ENCODE measurements at places on chromosomes 12 and 14.

DNA sequence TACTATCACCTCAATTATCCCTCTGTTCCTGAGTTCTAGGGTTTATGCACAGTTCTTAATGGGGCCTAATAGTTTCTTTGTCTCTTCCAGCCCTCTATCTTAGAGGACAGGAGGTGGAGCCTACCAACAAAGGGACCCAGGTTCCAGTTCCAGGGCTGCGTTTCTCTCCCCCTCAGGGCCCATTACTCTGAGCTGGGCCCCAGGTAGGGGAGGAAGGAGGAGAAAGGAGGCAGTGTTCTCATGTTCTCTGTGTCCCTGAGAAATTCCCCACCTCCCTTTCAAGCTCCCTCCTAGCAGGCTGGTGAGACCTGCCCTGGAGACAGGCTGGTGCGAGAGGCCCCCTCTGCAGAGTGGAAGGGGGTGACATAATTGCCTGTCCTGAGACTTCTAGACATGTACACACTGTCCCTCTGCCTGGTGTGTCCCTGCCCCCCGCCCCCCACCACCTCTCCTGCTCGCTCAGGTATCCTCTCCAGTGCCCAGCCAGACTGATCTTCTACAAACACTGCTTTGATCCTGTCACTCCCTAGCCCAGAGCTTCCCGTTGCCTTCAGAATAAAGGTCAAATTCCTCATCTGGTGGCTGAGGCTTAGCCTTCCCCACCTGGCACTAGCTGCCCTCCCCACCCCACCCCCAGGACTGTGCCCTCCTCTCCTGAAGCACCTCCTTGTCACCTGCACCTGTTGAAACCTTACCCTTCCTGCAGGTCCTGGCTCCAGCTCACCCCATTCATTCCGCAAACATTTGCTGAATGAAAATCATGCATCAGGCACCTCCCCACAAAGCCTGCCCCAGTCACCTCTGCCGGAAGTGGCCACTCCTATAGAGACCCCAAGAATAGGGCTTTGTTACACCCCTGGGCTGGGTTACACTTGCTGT is 21.1 kb upstream of the KRT8 start:
- no peak for DNase-seq

GRCh38 chr14:69968681-69969080 is 89.5 kb downstream of the SMOC1 start:
- no peak for DNase-seq

- no peak for DNase-seq
Observed at GRCh38 chr12:119691202-119691810, 23.4 kb downstream of the PRKAB1 start.

GRCh38 chr14:90514015-90514398 is 117.2 kb downstream of the CALM1 start:
- no peak for DNase-seq

DNA sequence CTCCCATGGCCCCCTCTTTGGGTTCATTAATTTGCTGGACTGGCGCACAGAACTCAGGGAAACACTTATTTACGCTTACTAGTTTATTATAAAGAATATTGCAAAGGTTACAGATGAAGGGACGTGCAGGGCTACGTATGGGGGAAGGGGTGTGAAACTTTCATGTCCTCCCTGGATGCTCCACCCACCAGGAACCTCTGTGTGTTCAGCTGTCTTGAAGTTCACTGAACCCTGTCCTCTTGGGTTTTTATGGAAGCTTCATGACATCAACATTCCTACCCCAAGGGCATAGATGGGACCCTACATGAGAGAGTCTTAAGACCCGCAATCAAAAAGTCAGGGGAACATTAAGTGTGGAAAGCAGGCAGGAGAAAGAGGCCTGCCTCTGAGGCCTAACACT is 58.1 kb downstream of the ADIPOR2 start:
- DNase-seq: no peak

DNA sequence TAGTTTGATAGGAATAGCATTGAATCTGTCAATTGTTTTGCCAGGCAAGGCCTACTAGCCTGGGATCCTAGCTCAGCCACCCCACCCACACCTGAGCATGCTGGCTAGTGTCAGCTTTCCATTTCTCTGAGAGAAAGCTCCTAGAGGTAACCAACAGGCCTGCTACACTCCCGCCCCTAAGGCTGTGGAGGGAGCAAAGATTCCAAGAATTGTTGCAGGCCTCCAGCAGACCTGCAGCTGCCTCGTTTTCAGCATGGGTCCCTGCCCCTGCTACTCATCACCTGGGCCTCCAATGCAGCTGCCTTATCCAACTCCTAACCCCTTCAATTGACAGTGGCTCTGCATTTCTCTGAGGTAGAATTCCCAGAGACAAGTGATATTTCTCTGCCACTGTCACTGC is 852.4 kb upstream of the MDGA2 start:
- no peak for DNase-seq

DNA sequence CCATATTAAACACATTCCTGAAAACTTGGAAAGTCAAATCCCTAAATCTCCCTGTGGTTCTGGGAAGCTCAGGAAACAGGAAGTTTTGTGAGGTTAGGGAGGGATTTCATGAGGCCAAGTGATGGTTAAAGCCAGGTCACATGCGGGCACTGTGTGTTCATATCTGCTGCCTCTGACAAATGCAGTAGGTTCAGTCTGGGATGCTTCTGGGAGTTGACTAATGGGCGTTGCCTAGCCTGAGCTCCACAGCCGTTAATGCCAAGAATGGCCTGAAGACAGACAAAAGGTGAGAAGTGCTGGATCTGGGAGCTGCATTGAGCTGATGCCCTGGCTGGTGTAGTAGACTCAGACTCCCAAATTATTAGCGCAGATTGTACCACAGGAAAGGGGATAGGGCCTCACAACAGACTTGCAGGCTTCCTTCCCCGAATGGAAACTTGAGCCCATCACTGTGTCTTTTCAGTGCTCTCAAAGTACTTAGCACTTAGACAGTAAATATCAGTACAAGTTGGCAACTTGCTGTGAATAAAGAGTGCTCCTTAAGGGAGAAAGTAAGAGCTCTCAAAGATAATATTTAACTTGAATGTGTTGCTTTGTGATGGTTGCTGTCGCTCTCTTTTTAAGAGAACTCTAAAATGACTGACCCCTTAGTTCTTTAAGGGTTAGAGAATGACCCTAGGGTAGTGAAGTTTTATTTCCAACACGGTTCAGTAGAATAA is 17.3 kb downstream of the GSG1 start:
- no peak for DNase-seq

- no peak for DNase-seq
Observed at GRCh38 chr14:34297786-34298520, 164.1 kb downstream of the SPTSSA start.

- DNase-seq: no peak
Observed at GRCh38 chr12:13223179-13223804, 26.8 kb downstream of the EMP1 start.

- DNase-seq: peak; percentile 77
Observed at GRCh38 chr12:131860472-131861260, 32.5 kb downstream of the MMP17 start.

DNA sequence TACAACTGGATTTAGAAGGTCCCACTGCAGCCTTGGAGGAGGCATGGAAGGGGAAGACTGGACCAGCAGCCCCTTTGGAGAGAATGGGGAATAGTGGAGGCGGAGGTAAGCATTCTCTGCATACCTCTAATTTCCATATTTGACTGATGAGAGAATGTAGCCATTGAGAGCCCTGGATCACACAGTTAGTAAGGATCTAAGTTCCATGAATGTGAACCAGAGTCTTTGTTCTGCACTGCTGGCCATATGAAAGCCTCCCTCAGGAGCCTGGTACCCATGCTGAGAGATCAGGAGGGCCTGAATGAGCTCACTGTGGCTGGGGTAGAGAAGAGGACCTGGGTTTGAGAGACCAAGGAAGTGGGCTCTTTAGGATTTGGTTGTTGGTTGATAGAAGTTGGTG is 192.1 kb downstream of the TMEM132C start:
- DNase-seq: no peak

GRCh38 chr12:32181498-32182175 is 75.0 kb downstream of the BICD1 start:
- DNase-seq: no peak

DNA sequence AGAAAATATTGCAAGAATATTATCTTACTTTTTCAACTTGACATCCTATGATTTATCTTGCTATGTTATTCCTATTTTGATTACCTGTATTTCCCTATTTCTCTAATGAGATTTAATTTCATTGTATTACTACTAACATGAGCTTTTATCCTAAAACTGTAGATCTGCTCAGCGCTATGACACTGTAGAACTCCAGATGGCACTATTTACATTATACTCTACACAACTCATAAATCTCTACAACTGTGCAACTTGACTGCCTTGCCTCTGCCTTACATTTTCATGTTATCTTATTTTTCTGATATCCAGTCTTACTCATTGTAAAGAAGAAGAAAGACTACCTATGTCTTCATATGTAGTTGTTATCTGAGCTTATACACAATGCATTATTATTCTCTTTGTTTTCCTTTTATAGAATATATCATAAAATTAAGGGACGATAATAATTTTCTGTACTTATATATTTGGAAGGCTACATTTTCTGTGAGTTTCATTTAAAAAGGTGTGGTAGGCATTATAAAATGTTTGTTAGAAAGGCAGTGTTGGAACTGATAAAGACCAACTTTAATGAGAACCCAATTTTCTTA is 24.1 kb downstream of the NUP37 start:
- peak; percentile 13 for DNase-seq

GRCh38 chr12:20436316-20436715 is 68.0 kb downstream of the PDE3A start:
- no peak for DNase-seq

GRCh38 chr12:122459211-122459610 is 36.7 kb upstream of the CLIP1 start:
- no peak for DNase-seq

- DNase-seq: no peak
Observed at GRCh38 chr12:23827353-23827752, 122.1 kb downstream of the SOX5 start.

DNA sequence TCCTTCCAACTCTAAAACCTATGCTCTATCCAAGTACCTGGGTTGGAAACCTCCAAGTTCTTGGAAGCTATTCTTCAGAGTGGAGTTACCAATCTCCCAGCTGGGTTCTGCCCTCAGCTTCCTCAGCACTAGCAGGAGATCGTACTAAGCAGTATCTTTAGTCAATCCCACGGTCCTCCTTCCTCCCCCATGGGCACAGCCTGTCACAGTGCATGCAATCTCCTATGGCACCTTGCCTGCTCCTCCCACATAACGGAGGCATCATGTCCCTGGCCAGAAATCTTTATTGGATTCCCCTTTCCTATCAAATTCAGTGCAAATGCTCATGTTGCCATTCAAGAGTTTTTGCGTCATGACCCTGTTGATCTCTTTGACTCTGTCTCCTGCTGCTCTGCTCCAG is 5.4 kb upstream of the LPAR5 start:
- no peak for DNase-seq

GRCh38 chr12:93089805-93090569 is 160.9 kb upstream of the EEA1 start:
- peak; percentile 8 for DNase-seq

DNA sequence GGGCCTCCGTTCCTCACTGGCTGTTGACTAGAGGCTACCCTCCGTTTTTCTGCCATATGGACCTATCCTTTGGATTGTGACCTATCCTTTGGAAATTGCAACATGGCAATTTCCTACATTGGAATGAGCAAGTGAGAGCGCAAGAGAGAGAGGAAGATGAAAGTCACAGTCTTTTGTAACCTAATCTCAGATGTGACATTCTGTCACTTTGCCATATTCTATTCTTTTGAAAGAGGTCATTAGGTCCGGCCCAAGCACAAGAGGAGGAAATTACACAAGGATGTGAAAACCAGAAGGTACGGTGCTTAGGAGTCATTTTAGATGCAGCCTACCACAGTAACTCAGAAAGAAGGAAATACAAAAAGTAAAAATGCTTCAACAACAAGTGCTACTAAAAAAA is 47.3 kb upstream of the SRP54 start:
- DNase-seq: no peak

DNA sequence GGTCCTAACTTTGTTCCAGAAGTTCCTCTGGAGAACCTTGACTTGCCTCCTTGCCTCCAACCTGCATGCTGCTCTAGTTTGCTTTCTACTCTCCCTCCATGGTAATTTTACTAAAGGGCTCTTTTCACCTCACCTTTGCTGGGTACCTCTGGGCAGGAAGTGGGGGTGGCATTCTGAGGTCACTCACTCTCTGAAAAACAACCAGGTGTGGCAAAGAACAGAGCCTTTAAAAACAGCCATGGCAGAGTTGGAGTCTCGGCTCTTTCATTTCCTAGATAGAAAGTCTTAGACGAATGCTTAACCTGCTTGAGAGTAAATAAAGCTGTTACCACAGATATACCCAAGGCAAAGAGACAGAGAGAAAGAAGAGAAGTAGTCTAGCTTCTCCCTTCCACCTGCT is 827.9 kb downstream of the BCL11B start:
- DNase-seq: peak; percentile 37

- DNase-seq: no peak
Observed at GRCh38 chr12:77131977-77132490, 66.7 kb upstream of the E2F7 start.

- peak; percentile 53 for DNase-seq
Observed at GRCh38 chr12:49827401-49828099, 663 bp downstream of the NCKAP5L start.

GRCh38 chr12:57109207-57110103 is 1.7 kb downstream of the STAT6 start:
- no peak for DNase-seq

GRCh38 chr12:26848156-26848825 is 15.3 kb upstream of the ITPR2 start:
- no peak for DNase-seq

- no peak for DNase-seq
Observed at GRCh38 chr12:115973066-115973465, 304.4 kb downstream of the MED13L start.

DNA sequence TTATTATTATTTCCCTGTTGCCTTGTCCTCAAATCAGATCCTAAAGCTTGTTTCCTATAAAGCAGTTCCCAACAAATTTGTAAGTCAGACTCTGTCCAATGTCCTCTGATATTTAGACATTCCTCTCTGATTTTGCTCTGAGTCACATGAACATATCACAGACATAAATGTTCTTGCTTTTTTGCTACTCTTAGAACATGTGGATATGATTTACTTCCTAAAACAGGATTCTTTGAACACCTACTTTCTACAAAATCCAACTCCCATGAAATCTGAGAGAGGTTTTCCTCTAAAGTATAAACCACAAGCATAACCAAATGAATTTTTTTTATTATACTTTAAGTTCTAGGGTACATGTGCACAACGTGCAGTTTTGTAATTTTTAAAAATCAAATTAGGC is 181.3 kb upstream of the SLC38A2 start:
- no peak for DNase-seq

- DNase-seq: no peak
Observed at GRCh38 chr12:63150713-63151622, at the start of gene AVPR1A. Gene AVPR1A, minus strand, starts transcription at chr12:63151201. Its CDS starts 365 bp downstream, at chr12:63150836.

Measured in hematopoietic multipotent progenitor cell (in vitro differentiated cells).